KBM-7 (cell line): ENCODE measurements at places on chromosomes 12 and 14.

GRCh38 chr12:90631591-90632212 is 323.3 kb downstream of the CCER1 start:
- no peak for DNase-seq

DNA sequence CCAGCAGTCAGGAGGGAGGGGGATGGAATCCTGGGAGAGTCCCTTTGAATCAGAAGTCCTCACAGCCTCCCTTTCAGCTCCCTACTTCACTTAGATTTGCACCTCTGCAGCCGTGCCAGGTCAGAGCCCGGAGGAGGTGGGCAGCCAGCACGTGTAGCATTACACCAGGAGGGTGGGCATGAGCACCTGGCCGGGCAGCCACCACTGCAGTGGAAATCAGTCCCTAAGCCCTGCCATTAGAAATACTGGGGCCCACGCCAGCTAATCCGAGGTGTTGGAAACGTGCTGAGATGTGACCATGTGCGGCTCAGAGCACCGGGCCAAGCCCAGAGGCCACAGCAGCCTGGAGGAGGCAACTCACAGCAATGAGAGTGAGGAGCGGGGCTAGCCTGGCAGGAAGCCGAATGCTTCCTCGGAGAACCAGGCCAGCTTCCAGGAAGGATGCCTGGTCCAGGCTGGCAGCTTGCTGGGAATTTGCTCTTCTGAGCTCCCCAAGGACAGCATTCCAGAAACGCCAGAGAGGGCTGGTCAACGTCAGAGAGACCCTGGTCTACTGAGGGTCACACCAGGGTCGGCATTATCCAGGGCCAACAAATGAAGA is 9.4 kb upstream of the CACNA2D4 start:
- no peak for DNase-seq

DNA sequence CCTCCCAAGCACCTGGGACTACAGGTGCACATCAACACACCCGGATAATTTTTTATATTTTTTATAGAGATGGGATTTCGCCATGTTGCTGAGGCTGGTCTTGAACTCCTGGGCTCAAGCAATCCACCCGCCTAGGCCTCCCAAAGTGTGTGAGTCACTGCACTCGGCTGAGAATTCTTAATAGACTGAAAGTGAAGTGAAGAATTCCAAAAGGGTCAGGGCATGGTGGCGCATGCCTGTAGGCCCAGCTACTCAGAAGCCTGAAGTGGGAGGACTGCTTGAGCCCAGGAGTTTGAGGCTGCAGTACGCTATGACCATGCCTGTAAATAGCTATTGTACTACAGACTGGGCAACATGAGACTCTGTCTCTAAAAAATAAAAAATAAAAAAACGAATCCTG is 43.7 kb downstream of the TCHP start:
- no peak for DNase-seq

DNA sequence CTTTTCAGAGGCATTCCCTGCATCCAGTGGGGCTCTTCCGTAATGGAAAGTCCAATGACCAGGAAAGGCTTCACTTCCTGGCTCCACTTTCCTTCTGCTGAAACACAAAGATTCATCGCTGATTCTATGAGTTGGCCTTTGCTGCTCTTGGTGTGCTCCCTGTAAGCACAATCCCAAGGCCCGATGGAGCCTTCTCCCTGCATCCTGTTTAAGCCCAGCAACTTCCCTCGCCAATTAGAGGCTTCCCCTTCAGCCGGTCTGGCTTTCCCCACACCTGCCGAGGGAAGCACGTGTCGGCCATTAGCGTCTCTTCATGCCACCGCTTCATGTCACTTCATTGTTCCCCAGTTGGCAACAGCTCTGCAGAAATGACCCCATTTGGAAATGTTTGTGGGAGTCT is 693.9 kb downstream of the MED13L start:
- no peak for DNase-seq

- peak; percentile 16 for DNase-seq
Measured at GRCh38 chr12:105705765-105706164, 375.3 kb downstream of the C12orf75 start.
